GM23338 (cell line): ENCODE measurements at places on chromosomes 2 and 18. TPM values are rescaled to one million over a fixed set of nuclear protein-coding genes. Genes with fewer than 3 reads are reported as not detected.

DNA sequence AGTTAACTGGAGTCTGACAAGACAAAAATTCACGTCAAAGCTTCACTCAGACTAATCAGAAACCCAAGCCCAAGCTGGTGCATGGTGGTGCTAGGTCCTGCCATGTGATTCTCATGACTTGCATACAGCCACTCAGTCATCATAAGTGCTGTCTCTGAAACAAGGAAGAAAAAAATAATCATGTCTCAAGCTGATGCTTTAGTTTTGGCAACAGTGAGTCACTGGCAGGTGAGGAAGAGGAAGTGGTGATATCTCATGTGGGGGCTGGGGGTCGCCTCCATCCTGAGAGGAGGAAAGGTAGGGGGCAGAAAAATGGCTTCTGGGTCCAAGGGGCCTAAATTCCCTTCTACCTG lies 136.3 kb downstream of the TMEM163 start:
- H3K27ac ChIP-seq: no peak overlapping the region
- H3K4me1 ChIP-seq: no peaks in the 10 kb centered on the region
- H3K4me3 ChIP-seq: no peak overlapping the region
- no peak for DNase-seq
- H3K27me3 ChIP-seq: no peaks in the 10 kb centered on the region
- no peaks in the 10 kb centered on the region for H3K36me3 ChIP-seq

DNA sequence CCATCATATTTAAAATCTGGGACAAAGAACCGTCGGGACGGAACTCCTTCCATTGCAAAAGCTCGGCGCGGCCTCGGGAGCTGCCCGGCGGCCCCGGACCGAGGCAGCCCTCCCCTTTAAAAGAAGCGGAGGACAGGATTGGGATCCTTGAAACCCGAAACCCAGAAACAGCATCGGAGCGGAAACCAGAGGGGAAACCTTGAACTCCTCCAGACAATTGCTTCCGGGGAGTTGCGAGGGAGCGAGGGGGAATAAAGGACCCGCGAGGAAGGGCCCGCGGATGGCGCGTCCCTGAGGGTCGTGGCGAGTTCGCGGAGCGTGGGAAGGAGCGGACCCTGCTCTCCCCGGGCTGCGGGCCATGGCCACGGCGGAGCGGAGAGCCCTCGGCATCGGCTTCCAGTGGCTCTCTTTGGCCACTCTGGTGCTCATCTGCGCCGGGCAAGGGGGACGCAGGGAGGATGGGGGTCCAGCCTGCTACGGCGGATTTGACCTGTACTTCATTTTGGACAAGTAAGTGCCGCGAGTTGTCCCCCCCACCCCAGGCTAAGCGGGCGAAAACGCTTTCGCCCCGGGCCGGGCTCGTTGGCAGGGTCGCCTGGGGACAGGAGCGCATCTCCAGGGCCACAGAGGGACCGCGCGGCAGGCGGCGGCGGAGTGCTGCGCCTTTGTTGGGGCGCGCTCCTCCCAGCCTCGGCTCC lies at the start of gene ANTXR1:
Gene ANTXR1, plus strand, starts transcription at position 38 of the 698 bp plus-strand sequence. Its CDS starts 321 bp downstream, at position 359.
- peaks cover 24% of the 10 kb centered on the region for H3K27me3 ChIP-seq
- peak; percentile 93 for DNase-seq
- no peaks in the 10 kb centered on the region for H3K36me3 ChIP-seq
- peak within 1 kb of the TSS; percentile 77 for H3K4me3 ChIP-seq
- no peak within 1 kb of the TSS for H3K27ac ChIP-seq
- H3K4me1 ChIP-seq: peaks cover 15% of the 10 kb centered on the region

Gene HOXD9
- total RNA-seq: not detected in 2 replicates

Gene C2orf92
- 2.6 and 2.9 TPM in 2 replicates for total RNA-seq

Gene ABCB11
- not detected in 2 replicates for total RNA-seq

DNA sequence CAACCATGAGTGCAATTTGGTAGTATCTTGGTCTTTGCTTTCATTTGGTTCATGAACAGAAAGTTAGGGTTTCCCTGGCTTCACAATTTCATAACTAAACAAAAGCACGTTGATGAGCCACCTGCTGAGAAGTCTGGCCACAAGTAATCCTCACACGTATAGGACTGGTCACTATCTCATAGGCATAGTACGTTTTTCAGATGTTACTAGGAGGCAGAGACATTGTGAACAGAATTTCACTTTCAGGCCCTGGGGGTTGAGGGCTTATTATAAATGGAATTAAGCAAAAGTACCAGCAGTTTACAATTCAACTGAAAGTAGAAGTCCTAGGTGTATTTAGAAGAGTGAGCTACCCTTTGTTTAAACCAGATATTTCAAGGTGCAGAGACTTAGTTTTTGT lies 277.1 kb downstream of the ALPK2 start:
- peaks cover 35% of the 10 kb centered on the region for H3K4me1 ChIP-seq
- peaks cover 17% of the 10 kb centered on the region; the same call in 1 of the 2 replicates for H3K36me3 ChIP-seq
- no peaks in the 10 kb centered on the region for H3K27me3 ChIP-seq
- DNase-seq: no peak
- H3K27ac ChIP-seq: no peak overlapping the region
- H3K4me3 ChIP-seq: no peak overlapping the region

GRCh38 chr2:129492548-129492947 lies 486.9 kb upstream of the RAB6C start:
- H3K36me3 ChIP-seq: no peaks in the 10 kb centered on the region
- H3K27ac ChIP-seq: no peak overlapping the region
- DNase-seq: no peak
- no peaks in the 10 kb centered on the region for H3K4me1 ChIP-seq
- H3K27me3 ChIP-seq: no peaks in the 10 kb centered on the region
- no peak overlapping the region for H3K4me3 ChIP-seq

Gene CD207
- total RNA-seq: not detected in 2 replicates
